ENCODE measurements at places on chromosomes 6 and 20.

GRCh38 chr6:57021086-57021720 is 25.3 kb upstream of the KIAA1586 start:
- no peak for DNase-seq

GRCh38 chr6:104003803-104004516 is 855.8 kb downstream of the HACE1 start:
- no peak for DNase-seq

DNA sequence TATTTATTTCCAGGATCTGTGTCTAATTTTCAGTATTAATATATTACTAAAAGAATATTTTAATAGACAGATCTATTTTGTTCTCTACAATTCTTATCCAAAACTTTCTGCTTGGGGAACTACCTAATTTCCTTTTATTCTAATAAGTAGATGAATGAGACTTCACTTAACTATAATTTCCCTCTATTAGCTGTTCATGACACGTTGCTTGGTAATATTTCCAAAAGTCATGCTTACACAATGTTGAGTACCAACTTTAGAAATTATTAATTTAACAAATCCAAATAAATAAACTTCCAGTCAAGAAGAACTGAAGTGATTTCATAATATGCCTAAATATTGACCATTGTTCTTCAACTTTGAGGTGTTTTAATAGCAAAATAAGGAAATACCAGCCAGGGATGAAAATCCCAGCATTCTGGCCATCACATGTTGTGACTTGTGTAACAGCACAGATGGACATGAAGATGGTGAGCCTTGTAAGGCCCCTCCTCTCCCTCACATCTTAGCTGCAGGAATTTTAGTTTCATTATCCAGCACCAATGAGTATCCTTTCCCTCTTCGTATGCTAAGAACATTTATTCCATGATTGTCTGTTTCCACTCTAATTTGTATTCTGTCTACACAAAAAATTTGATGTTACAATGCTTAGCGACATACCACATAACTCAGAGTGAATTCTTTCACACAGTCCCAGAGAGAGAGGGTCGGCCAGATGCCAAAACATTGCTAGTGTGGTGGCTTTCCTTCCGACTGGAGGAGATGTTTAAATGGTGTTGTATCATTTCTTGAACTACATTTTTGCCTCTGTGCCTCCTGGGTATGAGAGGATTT is 137.5 kb downstream of the FOXA2 start:
- DNase-seq: no peak

- no peak for DNase-seq
These were observed 122.4 kb upstream of the CITED2 start for GRCh38 chr6:139496654-139497344.

- DNase-seq: no peak
These were observed at the start of gene COL11A2 for GRCh38 chr6:33192105-33192646. COL11A2 (minus strand) TSS chr6:33192467; CDS start chr6:33192240, 227 bp downstream.
